ENCODE measurements at places on chromosomes 11 and 22.

- DNase-seq: no peak
Observed at GRCh38 chr11:76644591-76644990, 26.0 kb downstream of the LRRC32 start.

- DNase-seq: no peak
Observed at GRCh38 chr11:64924910-64925284, 408 bp downstream of the PPP2R5B start.

DNA sequence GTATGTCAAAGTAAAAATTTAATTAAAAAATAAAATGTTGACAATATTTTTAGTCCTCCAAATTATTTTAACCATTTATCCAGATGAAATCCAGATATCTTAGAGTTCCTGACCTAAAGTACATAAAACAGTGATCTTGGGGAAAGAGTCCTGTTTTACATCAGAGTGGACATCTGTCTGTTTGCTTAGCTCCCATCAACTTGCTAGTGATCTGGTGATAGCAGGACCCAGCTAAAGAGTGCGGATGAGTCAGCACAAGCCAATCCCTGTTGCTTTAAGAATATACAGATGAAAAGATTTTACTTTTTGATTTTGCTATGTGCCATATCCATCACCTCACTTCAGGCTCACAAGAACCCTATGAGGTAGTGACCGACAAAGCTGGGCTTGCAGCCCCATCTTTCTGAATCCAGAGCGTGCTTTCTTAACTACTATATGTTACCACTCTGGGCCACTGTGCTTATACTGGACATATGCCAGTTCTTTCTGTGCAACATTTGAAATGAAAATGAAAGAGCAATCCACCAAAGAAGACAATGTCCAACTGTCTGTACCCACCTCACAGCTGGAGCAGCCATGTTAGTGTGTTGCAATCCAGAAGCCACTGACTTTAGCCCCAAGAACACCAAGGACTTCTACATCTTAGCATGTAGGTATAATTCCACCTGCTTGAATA is 167.6 kb upstream of the SESN3 start:
- no peak for DNase-seq

DNA sequence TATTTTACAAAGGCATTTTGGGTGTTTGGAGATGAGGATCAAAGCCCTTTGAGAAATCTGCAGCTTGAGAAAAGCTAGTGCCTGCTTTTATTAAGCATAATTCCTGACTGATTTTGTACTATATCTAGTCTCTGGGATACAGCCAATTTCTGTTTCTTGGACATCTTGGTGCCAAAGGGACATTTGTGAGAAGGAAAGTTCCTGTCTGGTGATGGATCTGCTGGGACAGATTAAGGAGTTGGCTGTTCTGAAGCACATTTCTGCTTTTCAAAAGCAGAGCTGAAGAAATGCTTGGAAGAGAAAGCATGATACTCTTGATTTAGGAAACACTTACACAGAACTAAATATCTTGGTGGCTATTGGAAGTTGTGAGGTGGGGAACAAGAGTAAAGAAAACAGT is 254.6 kb upstream of the CCDC90B start:
- DNase-seq: no peak

GRCh38 chr22:23970201-23970641 is 3.5 kb downstream of the DDTL start:
- DNase-seq: no peak

DNA sequence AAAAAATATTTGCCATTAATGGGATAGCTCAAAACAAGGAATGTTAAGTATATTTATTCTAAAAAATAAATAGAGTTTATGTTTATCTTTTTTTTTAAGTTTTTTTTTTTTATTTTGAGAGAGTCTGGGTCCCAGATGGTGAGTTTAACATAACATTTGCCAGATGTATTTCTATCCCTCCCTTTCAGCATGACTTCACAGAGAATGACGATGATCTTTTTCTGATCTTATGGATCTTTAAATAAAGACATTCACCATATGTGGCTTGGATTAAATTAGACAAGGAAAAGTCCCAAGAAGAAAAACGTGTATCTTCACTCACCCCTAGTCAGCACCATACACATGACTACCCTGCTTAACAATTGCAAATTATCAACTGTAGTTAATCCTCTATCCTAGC is 839.8 kb upstream of the CNTN5 start:
- DNase-seq: no peak

All from KG1 (cell line).